ENCODE measurements at places on chromosomes 16 and 17. TPM values are rescaled to one million over a fixed set of nuclear protein-coding genes. Genes with fewer than 3 reads are reported as not detected.

The NLGN2 gene
- 12.6 TPM for total RNA-seq

DNA sequence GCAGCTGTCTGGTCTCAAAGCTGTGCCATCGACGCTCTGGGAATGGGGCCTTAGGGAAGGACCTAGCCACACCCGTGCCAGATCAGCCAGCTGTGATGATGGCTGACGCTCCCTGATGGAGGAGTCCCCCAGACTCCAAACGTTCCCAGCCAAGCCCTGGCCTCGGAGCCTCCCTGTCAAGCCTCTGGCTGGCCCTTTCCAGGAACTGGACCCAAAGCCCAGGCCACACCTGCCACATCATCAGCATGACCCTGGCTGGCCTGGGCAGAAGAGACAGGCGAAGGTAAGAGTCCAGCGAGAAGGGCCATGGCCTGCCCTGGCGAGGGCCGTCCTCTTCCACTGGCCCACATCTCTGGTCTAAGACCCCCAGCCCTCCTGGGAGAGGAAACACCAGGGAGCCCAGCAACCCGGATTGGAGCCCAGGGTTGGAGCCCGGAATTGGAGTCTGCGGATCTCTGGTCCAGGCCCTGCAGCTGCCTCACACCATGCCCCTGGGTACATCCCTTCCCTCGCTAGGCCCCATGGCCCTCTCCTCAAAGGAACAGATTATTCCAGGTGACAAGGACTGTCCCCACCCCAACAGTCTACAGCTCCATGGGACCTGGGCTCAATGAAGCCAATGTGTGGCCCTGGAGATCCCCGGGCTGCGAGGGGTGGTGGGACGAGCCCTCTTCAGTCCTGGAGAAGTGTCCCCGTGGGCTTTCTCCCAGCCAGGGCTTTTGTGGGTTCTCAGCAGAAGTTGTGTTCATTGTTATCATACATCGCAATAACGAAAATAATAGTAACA lies 105.1 kb upstream of the TNRC6C start:
- DNase-seq = no peak

The SECTM1 gene
- 0.75 TPM for total RNA-seq

GRCh38 chr17:50046667-50047066 lies 9.2 kb upstream of the ITGA3 start:
- DNase-seq = no peak

- DNase-seq = no peak
These were observed 40.3 kb downstream of the FOXL1 start for GRCh38 chr16:86618431-86619238.

GRCh38 chr17:81432941-81433340 lies 37.7 kb downstream of the BAHCC1 start:
- no peak for DNase-seq

The TBC1D3H gene
- not detected for total RNA-seq

GRCh38 chr17:34252095-34252443 lies 3.0 kb upstream of the CCL2 start:
- DNase-seq = no peak

DNA sequence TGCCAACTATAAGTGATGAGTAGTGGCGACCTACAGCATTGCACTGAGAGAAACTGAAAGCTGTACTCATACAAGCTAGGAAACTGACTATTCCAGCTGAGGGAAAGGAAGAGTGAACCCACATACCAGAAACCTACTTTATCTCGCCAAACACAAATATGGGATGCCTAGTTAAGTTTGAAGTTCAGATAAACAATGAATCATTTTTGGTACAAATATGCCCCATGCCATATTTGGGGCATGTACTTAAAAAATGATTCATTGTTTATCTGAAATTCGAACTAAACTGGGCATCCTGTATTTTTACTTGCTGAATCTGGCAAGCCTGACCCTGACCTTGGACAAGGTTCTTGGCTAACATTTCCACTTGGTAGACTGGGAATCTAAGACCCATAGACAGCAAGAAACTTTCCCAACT lies 527.8 kb upstream of the PSMD7 start:
- DNase-seq = no peak

The CHST6 gene
- 1.1 TPM for total RNA-seq

DNA sequence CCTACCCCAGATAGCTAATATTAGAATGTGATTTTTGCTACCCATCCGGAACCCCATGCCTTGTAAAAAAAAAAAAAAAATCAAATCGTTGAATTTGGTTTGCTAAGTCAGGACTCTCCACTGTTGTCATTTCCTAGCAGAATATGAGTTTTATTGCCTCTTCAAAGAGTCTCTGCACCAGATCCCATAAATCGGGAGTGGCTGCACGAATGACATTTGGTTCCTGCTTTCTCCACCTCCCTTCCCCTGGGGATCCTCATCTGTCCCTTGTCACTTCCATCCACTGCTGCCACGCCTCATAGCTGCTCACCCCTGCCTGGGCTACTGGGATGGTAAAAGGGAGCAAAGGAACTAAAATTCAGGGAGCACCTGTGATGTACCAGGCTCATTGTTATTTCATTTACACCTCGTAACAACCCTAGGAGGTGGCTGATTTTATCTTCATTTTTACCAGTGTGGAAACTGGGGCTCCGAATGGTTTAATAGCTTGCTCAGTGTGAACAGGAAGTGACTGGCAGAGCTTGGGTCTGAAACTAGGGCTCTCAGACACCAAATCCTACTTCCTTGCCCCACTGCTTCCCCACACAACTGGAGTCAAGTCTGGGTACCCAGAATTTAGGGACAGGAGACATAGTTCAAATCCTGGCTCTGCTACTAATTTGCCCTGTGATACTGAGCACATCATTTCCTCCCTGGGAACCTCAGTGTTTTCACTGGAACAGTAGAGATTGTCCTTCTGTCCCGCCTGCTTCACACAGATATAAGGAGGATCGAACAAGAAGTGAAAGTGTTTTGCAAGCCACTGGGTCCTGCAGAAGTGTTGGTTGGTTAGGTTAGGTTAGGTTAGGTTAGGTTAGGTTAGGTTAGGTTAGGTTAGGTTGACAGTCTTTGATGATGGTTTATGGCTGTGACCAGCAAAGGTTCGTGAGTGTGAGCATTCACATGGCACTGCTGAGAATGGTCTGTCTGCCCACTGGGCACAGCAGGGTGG lies 585 bp upstream of the KRT36 start:
- no peak for DNase-seq

GRCh38 chr16:48504216-48504615 lies 105.8 kb downstream of the N4BP1 start:
- DNase-seq = no peak

The NPIPB2 gene
- 6.8 TPM for total RNA-seq

All from Caco-2 (cell line).